Heart right ventricle (tissue), 16 donors: ENCODE measurements at places on chromosomes 12 and 14. TPM values are rescaled to one million over a fixed set of nuclear protein-coding genes. Genes with fewer than 3 reads are reported as not detected.

Gene C12orf42
- not detected for polyA plus RNA-seq

GRCh38 chr14:104217486-104218360 lies 79.3 kb downstream of the KIF26A start:
- DNase-seq = no peak

DNA sequence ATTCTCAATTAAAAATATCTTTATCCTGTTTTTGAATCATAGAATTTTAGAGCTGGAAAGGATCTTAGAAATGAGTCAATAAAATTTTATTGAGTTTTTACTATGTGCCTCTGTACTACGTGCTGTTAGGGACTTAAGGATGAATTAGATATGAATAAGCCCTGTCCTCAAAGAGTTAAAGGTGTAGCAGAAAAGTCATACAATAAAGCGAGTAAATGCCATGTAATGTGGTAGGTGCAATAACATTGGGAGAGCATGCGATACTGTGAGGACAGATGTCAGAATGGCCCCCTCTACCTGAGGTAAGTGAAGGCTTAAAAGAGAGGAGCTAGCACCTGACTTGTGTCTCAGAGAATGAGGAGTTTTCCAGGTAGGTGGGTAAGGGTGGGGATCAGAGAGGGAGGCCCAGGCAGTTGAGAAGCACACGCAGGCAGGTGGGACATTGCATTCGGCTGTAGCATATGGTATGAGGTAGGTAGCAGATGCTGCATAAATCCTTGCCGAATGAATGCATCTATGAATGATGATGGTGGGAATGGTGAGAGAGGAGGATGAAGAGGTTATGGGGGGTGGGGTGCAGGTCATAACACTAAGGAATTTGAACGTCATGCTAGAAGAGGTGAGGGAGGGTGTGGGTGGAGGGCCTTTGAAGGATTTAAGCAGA lies 35.4 kb upstream of the ATP23 start:
- DNase-seq = no peak

GRCh38 chr12:124446364-124446763 lies 121.0 kb downstream of the NCOR2 start:
- no peak for DNase-seq

DNA sequence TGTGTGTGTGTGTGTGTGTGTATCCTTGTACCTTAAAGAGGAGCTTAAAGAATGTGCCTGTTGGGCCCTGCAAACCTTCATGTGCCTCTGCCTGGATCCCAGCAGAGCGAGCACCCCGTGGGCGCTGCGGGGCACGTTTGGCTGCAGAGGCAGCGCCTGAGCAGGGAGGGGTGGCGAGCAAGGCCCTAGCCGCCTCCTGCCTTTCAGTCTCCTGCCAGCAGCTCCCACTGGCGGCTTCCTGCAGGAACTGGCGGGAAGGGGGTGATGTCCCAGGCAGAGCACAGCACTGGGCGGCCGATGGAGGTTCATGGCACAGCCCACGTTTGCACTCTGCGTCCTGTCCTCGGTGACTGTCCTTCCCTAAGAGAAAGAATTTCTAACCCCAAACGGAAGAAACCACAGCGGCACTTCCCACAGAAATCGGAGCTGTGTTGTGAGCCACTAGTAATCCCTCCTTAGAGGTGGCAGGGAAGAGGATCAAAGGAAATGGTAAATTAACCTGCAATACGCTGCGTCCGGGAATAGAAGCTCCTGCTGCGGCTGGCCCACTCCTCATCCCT lies 19.8 kb downstream of the ZBTB42 start:
- DNase-seq = no peak

DNA sequence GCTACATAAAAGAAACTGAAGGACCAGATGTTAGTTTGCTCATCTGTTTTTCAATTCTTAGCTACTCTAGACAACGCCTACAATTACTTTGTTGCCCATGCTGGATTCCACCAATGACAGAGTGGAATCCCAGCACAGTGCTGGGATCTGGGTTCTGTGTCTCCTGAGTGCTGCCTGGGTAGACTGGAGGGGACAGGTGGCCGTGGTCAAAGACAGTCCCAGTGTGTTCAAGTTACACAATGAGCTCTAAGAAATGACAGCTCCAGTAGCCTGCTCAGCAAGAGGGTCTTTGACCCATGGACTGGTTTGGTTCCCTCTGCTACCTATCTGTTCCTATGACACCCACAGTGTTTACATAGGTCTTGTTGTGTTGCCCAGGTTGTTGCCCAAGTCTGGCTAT lies 38.5 kb downstream of the C2CD5 start:
- DNase-seq = no peak

Gene ERBB3
- polyA plus RNA-seq = 2.1 TPM

- no peak for DNase-seq
Observed at GRCh38 chr14:105478398-105479251, 4.0 kb downstream of the CRIP2 start.

DNA sequence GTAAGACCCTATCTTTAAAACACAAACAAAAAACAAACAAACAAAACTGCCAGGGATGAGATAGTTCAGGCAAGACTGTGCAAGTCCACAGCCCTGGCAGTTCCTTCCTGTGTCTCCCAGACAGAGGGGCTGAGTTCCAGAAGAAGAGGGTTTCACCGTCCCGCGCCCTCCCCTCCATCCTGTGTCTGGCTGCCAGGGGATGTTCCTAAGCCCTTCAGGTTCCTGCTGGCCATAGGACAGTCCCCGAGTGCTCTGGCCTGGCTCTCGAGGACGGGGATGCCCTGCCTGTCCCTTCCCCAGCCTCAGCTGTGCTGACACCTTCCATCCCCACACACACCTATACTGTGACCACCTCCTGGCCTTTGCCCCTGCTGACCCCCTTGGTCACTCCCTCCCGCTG lies 40.6 kb upstream of the EIF5 start:
- DNase-seq = no peak

DNA sequence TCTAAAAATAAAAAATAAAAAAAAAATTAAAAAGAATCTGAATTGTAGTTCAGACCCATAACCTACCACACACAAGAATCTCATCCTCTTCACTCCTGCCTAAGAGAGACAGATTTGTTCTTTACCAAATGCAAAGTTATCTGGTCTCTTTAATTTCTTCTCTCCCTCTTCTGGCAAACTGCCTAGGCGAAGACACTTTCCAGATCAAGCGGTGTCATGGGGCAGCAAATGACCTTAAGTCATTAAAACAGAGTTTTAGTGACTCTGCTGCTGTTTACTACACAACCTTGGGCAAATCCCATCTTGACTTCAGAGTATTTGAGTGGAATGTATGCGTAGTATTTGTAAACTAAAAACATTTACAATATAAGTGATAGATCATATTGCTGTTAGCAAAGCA lies 60.9 kb upstream of the NID2 start:
- DNase-seq = no peak

Gene MRPS35
- 49.0 TPM for polyA plus RNA-seq

Gene GPR132
- polyA plus RNA-seq = 0.88 TPM

Gene IL26
- polyA plus RNA-seq = not detected

GRCh38 chr12:105977652-105978051 lies 161.1 kb downstream of the NUAK1 start:
- no peak for DNase-seq

DNA sequence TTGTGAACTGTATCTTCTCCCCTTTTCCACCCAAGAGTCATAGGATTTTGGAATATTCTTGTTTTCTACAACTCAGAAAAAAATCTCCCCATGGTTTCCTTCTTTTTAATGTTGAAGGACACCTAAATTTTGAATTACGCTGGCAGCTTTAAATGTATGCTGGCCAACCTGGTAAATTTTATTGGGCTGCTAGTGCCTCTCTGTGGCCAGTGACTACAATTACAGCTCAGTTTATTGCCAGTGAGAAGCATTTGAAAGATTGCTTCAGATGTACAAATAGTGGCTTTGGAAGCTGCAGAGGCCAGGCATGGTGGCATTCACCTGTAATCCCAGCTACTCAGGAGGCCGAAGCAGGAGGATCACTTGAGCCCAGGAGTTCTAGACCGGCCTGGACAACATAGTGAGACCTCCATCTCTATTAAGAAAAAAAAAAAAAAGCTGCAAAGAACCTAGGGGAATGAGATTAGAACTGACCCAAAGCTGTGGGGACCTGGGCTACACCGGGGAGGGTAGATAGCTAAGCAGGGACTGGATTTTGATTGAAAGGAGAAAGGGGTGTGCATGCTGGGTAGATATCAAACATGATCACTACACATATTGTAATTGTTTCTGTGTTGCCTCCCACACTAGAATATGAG lies 7.6 kb upstream of the RAB21 start:
- DNase-seq = no peak

DNA sequence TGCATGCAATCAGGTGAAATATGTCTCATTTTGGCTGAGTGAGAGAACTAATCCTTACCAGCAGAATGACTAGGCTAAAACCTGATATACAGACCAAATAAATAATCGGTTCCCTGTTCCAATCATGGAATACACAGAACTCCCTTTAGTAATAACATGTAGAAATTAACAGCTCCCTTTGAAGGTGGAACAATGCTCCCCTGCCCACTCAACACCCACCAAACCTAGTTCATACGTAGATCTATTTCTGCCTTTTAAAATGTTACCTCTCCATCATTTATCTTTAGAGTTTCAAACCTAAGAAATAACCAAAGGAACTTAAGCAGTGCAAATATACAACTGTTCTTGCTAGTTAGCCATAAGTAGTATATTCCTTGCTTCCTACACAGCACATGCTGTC lies 153.7 kb upstream of the ABCD2 start:
- DNase-seq = no peak

- no peak for DNase-seq
Observed at GRCh38 chr14:83894568-83894967, 1635.4 kb upstream of the FLRT2 start.

DNA sequence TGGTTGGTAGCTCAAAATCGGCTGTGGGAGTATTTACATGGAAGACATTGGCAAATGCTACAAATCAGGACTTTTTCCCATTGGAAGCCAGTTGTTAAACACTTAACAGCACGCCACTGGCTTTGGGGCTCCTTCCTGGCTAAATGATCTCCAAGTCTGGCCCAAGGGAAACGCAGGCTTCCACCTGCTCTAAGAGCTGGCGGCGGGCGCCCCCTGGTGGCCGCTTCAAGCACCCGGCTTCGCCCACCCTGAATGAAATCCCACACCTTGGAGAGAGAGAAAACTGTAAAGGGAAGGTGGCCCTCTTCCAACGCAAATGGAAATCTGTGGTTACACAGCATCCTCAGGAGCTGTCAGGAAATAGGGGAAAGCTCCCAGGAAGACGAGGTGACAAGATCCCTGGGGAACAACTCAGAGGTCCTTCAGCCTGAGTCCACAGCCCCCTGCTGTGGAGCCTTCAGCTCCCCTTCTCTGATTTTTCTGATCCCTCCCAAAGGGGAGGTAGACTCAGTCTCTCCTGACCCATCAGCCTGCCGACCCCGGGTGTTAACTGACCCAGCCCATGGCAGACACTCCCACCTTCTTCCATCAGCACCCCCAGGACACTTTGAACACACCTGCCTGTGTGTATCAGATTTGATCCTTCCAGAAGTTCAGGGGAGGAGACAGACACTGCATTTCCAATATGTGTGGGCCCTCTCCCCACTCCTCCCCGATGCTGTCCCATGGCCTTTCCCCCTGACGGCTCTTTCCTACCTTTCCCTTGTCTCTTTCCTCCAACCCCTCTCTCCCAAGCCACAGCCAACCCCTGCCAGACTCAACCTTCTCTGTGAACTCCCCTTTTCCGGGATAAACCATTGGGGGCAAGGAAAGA lies 15.4 kb downstream of the SELPLG start:
- peak; percentile 82 for DNase-seq

Gene APAF1
- 2.0 TPM for polyA plus RNA-seq

DNA sequence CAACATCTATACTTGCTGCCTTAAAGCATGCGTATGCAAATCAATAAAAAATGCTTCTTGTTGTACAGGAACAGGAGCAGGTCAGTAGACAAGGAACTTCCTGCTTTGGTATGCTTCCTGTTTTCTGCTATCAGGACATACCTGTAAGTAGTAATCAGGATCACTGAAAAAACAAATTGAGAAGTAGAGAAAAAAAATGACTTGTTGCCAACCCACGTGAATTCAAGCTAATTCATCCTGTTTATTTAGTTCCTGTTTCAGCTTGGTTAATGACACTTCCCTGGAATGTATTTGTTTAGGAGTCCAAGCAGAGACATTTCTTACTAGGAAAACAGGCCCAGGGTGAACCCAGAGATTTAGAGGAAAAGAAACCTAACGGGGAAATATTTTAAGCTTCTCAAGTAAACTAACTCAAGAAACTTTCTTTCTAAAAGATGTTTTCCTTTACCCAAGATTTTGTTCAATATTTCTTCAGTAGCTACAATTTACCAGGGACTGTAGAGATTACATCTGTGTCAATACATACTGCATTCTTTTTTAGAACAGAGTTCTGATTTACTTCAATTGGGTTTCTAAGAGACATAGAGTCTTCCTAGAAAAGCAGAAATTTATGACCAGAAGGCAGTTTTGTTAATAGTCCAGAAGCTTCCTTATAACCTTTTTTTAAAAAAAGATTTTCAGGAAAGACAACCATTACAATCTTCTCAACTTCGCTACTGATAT lies 124.2 kb downstream of the PAWR start:
- DNase-seq = no peak
